ENCODE measurements at places on chromosomes 16 and 17.

DNA sequence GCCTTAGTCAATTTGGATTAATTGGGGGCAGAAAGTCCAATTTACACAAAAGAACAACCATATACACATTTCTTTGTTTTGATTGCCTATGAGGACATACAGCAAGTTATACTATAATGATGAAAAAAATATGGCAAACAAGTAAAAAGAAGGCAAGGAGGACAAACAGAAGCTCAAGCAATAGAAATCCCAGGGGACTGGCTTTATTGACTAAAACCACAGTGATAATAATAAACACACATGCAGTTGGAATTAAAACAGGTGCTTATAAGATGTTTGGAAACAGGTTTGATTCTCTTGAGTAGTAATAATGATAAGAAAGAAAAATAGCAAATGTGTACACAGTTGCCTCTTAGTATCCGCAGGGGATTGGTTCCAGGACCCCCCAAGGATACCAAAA, 176.4 kb downstream of the SHISA9 start:
- no peak for DNase-seq

DNA sequence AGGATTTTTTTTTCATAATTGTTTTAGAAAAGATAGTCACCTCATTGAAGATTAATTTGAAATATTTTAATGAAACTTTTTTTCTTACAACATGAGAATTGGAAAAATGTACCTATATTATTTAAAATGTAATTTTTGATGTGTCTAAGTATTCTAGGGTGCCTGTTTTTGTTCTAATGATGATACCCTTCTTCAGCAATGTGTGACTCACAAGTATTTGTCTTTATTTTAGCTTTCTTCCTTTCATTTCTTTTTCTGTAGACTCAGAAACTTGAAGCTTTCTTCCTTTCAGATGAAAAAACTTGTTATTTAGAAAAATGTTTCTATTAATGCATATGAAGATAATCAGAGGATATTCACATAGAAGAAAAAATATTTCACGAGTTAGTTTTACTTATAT, 231.8 kb downstream of the BCAS3 start:
- no peak for DNase-seq

GRCh38 chr17:66715745-66716156, 119.2 kb upstream of the CACNG5 start:
- DNase-seq = no peak

DNA sequence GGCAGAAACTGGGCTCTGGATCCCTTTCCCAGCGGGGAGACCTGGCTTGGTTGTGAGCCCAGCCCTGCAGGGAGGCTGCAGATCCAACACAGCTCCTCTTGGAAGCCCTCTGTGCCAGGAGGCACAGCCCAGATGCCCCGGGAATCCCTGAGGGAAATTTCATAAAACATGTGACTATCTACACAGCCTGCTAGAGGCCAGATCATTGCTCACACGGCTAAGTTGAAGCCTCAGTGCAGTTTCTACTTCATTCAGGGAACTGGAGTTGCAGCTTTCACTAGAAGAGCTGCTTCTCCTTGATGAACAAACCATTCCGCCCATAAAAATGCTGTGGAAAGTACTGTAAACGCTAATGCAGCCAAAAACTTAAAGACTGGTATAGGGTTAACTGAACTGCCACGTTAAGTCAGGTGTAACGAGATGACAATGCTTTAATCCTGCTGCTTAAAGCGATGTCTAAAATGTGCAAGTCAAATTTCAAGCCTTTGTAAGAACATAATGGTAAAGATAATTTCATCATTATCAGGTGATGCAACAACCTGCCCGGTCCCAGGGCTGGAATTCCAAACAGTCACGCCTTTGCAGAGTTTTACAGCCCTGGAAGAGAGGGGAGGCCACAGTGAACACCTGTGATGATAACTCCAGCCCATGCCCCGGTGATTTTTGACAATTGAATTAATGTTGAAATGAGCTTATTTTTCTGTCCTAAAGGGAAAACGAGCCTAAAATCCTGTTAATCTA, 172.5 kb downstream of the ZFHX3 start:
- no peak for DNase-seq

DNA sequence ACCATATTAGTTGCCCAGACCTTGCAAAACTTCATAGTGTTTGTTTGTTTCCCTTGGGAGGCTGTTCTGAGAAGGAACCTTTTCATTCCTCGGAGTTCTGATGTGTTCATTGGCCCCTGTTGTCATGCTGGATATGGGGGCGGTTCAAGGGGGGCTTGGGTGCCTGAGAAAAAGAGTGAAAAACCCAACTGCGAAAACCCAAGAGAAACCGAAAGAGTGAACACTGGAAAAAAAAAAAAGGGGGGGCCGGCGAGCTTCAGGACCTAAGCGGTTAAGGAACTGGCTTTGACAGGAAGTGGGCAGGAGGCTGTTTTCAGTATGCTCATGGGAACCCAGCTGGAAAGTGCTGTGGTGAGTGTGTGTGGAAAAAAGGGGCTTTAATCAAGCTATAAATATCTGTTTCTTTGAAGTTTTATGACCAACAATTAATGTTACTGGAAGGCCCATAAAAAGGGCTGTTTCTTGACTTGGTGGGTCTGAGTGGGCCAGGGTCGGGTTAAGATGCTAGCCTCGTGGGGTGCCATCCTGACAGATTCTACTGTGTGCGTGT, 510.7 kb downstream of the MAF start:
- DNase-seq = peak; percentile 15

- no peak for DNase-seq
Measured at GRCh38 chr17:38881600-38882191, 11.8 kb downstream of the LASP1 start.

DNA sequence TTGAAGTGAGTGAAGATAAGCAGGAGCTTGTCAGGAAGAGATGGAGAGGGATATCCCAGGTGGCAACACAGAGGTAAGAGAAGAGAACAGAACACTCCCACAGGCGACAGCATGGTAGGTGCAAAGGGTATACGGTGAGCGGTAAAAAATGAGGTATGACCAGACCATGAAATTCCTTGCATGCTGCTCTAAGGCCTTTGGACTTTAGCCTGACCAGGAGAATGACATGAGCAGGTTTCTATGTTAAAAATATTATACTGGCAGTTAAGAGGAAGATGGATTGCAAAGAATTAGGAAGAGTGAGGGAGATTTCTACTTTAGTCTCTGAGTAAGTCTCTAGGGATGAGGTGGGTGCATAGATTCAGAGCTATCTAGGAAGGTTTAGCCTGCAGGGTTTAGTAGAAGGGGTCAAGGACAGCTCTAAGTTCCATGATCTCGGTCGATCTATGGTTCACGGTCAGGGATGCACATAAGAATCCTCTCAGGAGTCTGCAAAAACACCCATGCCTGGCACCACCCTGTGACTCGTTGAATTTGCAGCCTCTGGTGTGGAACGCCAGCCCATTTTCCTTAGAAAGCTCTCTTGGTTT, 65.7 kb downstream of the HLF start:
- DNase-seq = no peak

DNA sequence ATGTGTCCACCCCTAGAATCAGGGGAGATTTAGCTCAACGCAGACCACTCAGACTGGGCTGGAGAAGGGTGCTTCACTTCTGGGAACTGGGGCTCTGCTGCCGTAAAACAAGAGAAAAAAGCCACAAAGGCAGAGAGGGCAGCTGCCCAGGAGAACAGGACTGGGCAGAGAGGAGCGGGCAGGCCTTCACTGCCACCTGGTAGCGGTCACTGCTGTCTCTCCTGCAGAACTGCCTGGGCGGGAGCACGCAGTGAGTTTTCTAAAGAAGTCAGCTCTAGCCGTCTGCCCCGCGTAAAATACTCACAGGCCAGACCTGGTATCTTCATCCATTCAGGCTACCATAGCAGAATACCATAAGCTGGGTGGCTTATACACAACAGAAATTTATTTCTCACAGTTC, 103.8 kb downstream of the AMFR start:
- no peak for DNase-seq

DNA sequence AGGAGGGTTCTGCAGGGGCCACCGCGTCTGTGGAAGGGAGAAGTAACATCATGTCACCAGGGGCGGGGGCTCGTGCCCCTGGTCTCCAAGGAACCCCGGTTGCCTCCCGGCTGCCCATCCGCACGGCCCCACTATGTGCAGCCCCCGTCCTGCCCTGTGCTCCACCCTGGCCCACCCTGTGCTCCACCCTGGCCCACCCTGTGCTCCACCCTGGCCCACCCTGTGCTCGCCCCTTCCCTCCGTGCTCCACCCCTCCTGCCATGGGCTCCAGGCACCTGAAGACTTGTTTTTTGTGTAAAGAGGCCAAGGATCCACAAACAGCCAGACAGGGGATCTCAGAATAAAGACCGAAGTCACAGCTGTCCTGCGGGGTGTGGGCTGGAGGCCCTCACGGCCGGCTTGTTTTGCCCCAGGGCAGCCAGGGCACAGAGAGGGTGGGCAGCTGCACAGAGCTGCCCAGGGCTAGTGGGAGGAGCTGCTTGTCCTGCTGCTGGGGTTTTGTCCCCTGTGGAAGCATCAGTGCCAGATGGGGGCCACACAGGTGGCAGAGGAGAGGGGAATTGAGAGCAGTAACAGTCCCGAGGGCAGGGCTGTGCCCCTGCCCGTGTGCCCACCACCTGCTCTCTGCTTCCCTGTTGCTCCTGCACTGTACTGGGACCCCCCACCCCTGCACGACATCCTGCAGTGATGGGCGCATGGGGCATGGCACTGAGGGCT, 147.0 kb upstream of the CIBAR2 start:
- no peak for DNase-seq

GRCh38 chr17:73192206-73192893, 505 bp upstream of the COG1 start:
- peak; percentile 17 for DNase-seq

GRCh38 chr16:72044296-72044695, 10.0 kb upstream of the HP start:
- no peak for DNase-seq

GRCh38 chr17:35944151-35944550, 638 bp upstream of the LYZL6 start:
- DNase-seq = no peak

- no peak for DNase-seq
Measured at GRCh38 chr16:80084163-80084562, 456.6 kb upstream of the DYNLRB2 start.

GRCh38 chr16:77925531-77925930, 96.8 kb upstream of the CLEC3A start:
- no peak for DNase-seq

DNA sequence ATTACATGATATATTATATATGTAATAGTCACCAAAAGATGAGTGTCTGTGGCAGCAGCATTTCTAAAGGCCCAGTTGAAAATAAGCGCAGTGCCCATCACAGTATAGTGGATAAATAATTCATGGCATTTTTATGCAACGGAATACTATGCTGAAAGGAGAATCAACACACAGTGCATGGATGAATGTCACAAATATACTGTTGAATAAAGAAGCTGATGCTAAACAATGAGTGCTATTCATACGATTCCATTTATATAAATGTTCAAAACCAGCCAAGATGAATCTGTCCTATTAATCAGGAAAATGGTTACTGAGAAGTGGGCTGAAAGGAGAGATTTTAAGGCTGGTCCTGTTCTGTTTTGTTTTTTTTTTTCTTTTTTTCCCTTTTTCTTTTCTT, 61.6 kb downstream of the HSD17B2 start:
- no peak for DNase-seq

GRCh38 chr16:3952737-3953131, 72.2 kb upstream of the CREBBP start:
- DNase-seq = no peak

DNA sequence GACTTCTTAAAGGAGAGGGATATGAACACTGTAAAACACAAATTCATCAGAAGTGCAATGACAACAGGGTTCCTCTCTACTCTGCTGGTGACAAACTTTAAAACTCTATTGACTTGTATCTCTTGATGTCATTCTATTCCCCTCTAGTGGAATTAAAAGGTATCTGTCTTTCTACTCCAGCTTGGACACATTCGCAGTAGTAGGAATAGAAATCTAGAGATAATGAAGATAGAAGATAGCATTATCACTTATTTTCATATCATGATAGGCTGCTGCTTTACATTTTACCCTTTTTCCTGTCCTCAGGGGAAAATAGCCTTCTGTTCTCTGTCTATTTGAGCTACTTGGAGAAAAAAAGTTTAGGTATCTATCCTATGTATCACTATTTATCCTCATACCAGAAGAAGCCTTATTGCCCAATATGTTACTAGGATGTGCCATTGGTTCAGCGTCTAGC, 209.6 kb upstream of the CACNG5 start:
- DNase-seq = no peak

DNA sequence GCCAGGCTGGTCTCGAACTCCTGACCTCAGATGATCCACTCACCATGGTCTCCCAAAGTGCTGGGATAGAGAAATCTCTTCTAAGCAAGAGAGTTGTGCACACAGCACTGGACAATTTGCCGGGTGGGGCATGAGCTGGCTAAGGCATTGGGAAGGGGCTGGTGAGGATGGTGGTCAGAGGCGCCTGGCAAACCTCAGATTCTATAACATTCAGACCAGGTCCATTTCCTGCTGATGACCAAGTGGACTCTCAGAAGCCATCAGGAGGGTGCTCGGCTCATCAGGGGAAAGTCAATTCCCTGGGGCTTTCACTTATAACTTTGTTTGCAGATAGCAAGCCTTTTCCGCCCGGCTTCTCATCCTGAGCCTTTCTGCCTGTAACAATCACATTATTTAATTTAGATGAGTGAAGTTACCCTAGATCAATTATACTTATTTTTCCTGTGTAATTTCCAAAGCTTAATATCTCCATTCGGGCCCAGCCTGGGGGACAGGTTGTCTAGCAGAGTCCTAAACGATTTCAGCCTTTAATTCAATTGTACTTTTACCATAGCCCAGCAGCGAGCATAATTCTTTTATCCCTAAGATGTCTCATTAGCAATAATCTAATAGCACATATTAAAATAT, 15.0 kb upstream of the SLC6A2 start:
- no peak for DNase-seq

DNA sequence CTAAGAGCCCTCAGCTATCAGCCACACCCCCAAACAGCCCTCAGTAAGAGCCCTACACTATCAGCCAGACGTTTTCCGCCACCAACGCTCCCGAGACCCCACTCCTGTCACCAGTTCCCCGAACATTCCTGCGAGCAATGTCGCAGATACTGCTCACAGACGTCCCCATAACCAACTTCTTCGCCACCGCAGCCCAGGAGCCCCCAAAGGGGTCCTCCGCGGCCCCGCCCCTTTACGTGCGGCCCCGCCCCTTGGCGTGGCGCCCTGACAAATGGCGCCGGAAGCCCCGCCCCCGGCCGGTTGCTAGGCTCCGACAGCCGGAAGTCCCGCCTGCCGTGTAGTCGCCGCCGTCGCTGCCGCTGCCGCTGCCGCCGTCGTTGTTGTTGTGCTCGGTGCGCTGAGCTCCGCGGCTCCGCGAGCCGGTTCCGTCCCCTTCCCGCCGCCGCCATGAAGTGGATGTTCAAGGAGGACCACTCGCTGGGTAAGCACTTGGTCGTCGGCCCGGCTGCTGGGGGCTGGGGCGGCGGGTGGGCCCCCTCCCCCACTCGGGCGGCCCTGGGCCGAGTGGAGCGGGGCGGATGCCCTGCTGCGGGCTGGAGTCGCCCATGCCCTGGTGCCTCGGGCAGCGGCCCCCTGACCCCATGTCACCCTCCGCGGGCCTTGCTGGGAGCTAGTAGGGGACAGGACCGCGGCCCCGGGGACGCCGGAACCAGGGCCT, at the start of gene GABARAPL2:
GABARAPL2 (plus strand) TSS at position 340 of the 718 bp plus-strand sequence; CDS start at position 448, 108 bp downstream.
- peak; percentile 87 for DNase-seq

- no peak for DNase-seq
Measured at GRCh38 chr17:46264456-46265198, 30.3 kb upstream of the LRRC37A start.

GRCh38 chr17:55005520-55005919, 37.0 kb downstream of the STXBP4 start:
- DNase-seq = no peak
